ENCODE measurements at places on chromosomes 16 and 17. TPM values are rescaled to one million over a fixed set of nuclear protein-coding genes. Genes with fewer than 3 reads are reported as not detected.

- no peak for DNase-seq
Measured at GRCh38 chr17:73637866-73638265, 6.4 kb downstream of the SDK2 start.

DNA sequence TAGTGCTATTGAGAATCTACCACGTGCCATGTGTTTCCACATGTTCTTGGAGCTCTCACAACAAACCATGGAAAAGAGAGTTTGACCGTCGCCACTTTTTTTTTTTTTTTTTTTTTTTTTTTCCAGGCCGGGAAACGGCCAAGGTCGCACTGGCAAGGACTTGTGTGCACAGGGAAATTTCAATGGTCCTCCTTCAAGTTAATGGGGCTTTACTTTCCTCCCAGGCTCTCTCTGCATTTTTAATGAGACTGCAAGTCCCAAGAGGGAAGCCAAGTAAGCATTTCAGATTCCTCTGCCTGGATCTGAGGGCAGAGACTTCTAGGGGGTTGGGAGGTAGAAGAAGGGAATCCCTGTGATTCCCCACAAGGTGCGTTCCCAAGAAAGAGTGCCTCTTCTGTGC is 94.7 kb upstream of the MPHOSPH6 start:
- DNase-seq: no peak

GRCh38 chr16:64983963-64984362 is 137.9 kb downstream of the CDH11 start:
- DNase-seq: peak; percentile 51

DNA sequence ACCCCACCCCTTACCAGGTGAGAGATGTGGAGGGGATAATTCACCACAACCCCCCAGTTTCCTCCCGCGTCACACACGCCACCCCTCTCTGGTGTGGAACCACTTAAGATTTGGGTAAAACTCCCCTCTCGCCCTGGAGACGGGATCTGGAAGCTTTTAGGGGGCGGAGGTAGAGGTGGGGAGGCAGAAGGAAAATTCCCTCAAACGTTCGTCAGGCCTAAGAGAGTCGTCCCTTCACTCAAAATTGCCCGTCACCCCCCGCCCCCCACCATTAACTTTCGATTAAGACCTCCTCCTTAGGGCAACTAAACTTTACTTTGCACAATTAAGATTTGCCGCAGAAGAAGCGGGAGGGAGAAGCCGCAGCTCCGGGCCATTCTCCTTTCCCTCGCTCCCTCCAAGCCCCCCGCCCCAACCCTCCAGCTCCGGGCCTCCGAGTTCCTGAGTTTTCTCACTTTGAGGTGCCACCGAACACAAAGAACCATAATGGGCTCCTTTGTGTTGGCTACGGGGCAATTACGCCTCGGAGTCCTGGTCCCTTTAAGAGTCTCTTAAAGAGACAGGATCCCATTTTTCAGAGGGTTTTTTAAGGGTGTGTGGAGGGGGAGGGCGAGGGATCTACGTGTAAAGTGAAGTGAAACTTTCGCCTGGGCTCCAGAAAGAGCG is 985 bp upstream of the FZD2 start:
- DNase-seq: peak; percentile 32

GRCh38 chr16:10619271-10619849 is 39.0 kb upstream of the EMP2 start:
- DNase-seq: no peak

DNA sequence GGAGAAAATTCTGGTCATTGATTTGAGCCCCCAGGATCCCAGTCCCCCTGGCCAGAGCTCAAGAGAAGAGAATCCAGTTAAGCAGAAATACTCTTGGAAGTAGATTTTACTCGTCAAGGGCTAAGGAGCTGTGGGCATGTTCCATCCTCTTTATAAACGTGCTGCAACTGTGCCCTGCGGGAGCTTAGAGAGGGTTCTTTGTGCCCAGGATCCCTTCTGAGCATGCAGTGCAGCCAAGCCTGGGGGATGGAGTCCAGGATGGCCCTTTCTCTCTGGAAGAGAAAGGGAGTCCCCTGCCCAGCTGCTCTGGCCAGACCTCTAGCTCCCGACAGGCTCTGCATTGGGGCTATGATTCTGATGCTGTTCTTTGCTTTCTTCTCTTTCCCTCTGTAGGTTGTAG is 9.5 kb upstream of the LGALS9 start:
- no peak for DNase-seq

GRCh38 chr16:73711406-73712080 is 585.1 kb upstream of the PSMD7 start:
- DNase-seq: no peak

DNA sequence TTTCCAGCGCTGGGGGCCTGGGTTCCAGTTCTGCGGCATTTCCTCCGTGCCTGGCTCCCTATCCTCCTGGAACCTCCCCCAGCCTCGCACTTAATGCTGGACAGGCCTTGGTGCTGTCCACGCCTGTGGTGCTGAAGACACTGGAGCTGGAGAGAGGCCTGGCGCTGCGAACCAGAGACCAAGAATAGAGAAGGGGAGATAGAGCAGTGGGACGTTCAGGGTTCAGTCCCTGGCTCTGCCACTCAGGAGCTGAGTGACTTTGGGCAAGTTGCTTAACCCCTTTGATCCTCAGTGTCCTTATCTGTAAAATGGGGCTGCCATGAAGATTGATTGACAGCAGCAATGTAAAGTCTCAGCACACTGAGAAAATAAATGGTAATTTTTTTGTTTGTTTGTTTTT is 11.9 kb downstream of the SBK1 start:
- no peak for DNase-seq

DNA sequence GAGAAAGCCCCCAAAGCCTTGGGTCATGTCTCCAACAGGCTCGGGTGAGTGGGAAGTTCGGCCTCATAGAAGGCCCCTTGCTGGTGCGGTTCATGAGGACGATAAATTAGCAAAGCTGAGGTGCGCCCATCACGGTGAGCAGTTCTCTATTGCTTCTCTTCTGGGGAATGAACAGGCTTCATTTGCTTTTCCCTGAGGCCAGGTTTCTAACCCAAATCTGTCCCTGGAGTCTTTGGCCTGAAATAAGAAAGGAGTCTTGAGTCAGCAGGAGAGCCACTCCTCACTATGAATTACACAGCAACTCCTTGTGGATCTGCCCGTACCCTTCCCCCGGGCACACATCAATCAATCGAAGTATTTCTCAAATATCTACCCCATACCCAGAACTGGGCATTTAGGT is 94.6 kb downstream of the YPEL2 start:
- no peak for DNase-seq

DNA sequence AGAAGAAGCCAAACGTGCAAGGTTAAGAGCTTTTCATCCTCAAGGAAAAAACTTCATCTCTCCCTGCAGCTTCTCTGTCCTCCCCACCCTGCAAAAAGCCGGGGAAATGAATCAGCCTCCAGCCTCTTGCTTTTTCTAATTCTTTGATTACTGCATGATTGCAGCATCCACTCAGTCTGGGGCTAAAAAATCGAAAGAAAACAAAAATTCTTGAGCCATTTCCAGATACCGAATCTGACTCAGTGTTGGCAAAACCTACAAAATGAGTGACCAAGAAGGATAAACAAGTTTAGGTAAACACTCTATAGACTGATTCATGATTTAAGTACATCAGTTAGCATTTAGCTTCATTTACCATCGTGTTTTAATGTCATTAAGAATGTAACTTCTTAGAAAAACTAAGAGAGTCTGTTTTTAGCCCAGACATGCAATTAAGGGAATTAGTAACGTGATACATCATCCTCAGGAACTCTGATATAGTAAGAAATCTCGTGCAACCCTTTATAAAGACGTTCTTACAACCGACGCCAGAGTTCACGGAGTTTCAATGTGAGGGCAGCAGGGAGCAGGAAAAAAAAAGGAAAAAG is 287.3 kb upstream of the FOXF1 start:
- no peak for DNase-seq

GRCh38 chr16:87297918-87298631 is 19.1 kb downstream of the C16orf95 start:
- DNase-seq: no peak

GRCh38 chr16:21650521-21650920 is 1.9 kb downstream of the IGSF6 start:
- peak; percentile 39 for DNase-seq

GRCh38 chr16:54602666-54603065 is 316.1 kb upstream of the IRX3 start:
- no peak for DNase-seq

- no peak for DNase-seq
Measured at GRCh38 chr17:44297975-44298374, 10.4 kb upstream of the RUNDC3A start.

GRCh38 chr16:54586474-54587175 is 300.0 kb upstream of the IRX3 start:
- DNase-seq: no peak

- no peak for DNase-seq
Measured at GRCh38 chr17:33990943-33991706, 264.0 kb upstream of the CCL2 start.

- no peak for DNase-seq
Measured at GRCh38 chr16:87927195-87927562, 9.2 kb downstream of the CA5A start.

GRCh38 chr17:57329380-57330214 is 73.3 kb downstream of the MSI2 start:
- DNase-seq: peak; percentile 71

DNA sequence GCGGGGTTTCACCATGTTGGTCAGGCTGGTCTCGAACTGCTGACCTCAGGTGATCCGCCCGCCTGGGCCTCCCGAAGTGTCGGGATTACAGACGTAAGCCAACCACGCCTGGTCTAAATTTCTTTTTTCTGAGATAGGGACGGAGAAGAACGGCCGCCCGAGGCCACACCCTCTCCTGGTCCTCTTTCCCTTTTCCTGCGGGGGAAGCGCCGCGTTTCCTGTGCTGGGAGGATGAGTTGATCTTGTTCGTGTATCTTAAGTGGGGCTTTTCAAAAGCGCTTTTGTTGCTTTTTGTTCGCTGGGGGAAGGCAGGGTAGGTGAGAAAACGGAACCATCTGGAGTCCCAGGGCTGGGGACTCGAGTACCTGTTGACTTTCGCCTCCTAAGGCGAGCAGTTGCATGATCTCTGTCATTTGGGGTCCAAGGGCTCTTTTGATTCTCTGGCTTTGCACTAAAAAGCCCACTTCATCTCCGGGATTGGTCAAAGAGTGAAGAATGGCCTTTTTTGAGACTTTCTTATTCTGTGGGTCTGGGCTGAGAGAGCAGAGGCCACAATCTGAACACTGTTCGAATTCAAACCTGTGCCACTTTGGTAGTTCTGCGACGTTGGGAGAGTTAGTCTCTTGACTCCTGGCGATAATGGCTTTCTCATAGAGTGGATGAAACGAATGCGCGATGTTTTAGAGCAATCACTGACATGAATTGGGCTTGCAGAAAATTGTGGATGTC is 1.3 kb downstream of the FUS start:
- peak; percentile 50 for DNase-seq

DNA sequence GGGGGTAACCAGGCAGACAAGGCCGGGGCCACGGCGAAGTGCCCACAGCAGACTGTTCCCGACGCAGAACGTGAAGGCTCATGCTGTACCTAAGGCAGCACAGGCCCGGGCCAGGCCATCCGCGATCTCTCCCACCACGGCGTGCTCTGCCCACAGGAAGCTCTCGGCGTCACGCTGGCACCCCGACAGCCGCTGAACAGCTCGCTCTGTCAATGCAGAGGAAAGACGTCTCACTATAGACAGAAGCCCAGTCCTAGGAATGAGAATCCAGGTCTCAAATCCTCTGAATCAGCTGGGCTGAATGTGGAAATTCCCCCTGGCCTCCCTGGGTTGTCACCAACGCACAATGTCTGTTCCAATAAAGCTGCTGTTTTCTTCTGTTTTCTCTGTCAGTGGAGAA is 21.4 kb downstream of the SERPINF1 start:
- DNase-seq: peak; percentile 76

DNA sequence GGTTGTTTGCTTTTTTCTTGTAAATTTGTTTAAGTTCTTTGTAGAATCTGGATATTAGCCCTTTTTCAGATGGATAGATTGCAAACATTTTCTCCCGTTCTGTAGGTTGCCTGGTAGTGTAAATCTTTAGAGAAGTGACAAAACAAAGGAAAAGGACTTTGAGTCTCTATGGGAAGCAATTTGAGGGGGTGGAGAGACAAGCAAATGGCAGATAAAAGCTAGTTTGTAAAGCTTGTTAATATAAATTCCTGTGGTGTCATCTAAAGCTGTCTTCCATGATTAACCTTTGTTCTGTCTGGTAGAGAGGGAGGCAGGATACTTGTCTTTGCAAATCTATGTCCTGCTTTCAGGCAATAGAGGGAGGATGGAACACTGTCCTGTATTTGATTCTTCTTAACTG is 40.6 kb upstream of the CACNG4 start:
- DNase-seq: no peak

DNA sequence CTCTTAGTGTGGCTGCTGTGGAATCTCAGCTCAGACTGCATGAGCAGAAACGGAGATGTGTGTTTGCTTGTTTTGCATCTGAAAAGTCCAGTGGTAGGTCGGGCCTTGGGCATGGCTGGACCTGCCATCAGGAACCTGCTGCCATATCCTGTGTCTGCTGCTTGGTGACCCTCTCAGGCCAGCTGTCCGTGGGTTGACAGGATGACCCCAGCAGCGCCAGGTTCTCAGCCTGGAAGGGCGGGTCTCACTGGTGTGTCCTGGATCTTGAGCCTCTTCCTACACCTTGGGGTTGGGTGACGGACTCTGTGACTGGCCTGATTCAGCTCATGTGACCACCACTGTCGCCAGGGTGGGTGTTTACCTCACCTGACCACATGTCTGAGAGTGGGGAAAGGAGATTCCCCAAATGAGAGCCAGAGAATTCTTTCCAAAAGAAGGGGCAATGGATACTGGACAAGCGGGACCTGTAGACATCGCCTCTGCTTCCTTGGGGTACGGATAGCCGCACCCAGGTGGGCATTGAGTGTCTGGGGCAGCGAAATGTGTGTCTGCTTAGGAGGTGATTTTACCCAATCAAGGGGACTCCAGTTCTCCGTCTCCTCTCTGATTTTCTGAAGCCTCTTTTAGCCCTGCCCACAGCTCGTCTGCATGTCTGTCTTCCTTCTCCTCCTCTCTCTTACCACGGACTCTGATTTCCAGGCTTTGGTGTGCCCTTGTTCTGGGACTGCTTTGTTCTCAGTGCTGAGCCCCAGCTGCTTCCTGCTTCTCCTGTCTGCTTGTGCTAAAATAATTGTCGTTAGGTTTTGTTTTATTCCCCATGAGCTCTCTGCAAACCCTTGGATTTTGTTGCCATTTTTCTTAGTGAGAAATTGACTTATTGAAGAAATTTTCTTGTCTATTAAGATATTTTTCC is 399.7 kb downstream of the CPPED1 start:
- DNase-seq: no peak

SOCS3 gene
- total RNA-seq: 114 TPM

CCDC40 gene
- 3.6 TPM for total RNA-seq

KRTAP2-2 gene
- not detected for total RNA-seq

KRT33B gene
- total RNA-seq: not detected

ASPA gene
- total RNA-seq: 3.8 TPM

CDH13 gene
- total RNA-seq: 2.0 TPM

SPOP gene
- total RNA-seq: 86.4 TPM

CBX2 gene
- 3.4 TPM for total RNA-seq
